ENCODE measurements at places on chromosomes 5 and 9. TPM values are rescaled to one million over a fixed set of nuclear protein-coding genes. Genes with fewer than 3 reads are reported as not detected.

DNA sequence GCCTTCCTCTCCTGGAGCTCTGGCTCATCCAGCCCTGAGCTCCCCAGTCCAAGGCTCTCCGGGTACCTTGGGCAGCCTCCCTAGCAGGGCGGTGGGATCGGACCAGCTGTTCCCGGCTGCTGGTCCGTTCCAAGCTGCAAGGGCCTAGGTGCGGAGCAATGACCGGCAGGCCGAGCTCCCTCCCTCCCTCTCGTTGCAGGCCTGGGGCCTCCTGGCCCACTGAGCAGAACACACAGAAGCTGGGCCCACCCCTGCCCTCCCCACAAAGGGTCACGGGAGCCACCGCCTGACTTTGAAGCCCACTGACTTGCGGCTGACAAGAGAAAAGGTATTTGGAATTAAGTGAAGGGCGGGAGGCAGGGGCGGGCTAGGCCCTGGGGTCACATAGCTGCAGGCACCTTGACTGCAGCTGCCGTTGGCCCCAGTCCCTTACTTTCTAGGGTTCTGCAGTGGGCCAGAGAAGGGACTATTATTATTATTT lies 104.7 kb upstream of the IER5L start:
- DNase-seq = no peak

GRCh38 chr9:14935964-14936363 lies 25.7 kb upstream of the FREM1 start:
- DNase-seq = no peak

DNA sequence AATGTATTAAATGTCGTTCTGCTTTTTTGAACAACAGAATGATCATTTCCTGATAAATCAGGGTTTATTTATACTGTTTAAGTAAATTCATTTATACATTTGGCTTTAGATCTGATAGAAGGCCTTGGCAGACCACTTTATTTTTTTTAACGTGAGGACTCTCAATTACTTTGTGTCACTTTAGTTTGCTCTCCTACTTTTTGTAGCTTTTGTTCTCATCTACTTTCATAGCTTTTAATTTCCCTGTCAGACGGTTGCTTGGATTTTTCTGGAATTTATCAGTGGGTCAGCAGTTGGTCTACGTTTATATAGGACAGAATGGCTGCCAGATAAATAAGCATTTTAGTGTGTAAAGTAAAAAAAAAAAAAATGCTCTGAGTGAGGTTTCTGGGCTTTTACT lies 902.3 kb upstream of the DMAC1 start:
- DNase-seq = no peak

GRCh38 chr5:61178702-61179101 lies 16.4 kb upstream of the SMIM15 start:
- no peak for DNase-seq

Gene CAMLG
- 71.5 TPM for polyA plus RNA-seq

Gene TLX3
- not detected for polyA plus RNA-seq

Gene KLF4
- polyA plus RNA-seq = 9.2 TPM

Measured in left renal cortex interstitium (tissue), 4 donors.